ENCODE measurements at places on chromosomes 16 and 17.
A peak's percentile ranks its signal among the peaks of the same experiment; 100 is the strongest.

- DNase-seq = no peak
Observed at GRCh38 chr17:51833045-51833444, 325.5 kb downstream of the CA10 start.

DNA sequence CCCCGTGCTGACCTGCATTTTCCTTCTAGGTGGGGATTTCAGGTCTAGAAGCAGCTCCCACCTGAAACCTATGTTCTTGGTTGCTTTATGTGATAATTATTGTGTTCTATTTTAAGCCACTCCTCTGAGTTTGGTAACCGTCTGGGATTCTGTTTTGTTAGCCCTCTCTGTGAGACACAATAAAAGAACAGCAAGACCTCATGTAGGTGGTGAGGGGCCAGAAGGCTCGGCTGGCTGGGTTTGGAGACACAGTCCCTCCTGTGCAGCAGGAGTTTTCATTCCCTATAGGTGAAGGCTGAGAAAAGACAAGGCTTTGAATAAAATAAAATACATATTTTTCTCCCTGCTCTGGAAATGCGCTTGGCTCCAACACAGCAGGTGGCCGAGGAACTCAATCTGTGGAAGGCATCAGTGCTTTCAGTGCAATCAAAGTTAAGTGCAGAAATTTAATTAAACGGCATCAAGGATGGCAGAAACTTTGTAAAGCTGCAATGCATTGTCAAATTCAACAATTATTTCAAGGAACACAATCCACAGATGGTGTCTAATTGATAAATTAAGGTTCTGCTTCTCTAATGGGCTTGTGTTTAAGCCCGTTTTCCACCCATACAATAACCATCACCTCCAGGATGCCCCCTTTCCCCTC lies 107.8 kb downstream of the MSI2 start:
- no peak for DNase-seq

DNA sequence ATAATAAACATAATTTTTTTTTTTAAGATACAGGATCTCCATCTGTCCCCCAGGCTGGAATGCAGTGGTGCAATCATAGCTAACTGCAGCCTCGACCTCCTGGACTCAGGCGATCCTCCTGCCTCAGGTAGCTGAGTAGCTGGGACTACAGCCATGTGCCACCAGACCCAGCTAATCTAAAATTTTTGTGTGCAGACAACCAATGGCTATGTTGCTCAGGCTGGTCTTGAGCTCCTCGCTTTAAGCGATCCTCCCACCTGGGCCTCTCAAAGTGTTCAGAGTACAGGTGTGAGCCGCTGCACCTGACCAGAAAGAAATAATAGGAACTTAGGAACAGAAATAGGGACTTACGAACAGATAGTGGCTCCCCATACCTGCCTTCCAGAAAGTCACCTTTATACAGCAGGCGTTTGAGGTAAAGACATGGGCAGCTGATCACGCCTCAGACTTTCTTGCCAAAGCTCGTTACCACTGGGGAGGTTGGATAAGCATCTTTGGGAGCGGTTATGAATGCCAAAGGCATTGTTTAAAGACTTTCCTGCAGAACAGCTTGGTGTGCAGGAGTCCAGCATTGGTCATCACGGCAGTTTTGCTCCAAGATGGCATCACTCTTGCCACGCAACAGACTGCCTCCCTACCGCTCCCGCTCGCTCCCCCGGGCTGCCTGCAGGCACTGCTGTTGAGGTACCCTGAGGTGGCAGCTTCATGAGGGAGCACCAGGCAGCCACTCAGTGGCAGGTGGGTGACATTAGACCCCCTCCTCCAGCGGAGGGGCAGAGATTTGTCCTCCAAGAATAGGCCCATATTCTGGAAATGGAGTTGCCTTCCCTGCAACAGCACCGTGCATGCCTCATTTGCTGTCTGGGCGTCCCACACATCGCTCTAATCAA lies 13.6 kb downstream of the COX4I1 start:
- no peak for DNase-seq

- peak; percentile 81 for DNase-seq
Observed at GRCh38 chr17:78040440-78041385, 82.2 kb downstream of the TNRC6C start.

GRCh38 chr17:77437017-77437416 lies 296.2 kb downstream of the SEC14L1 start:
- DNase-seq = no peak

- DNase-seq = no peak
Observed at GRCh38 chr16:7324321-7324720, 8.3 kb upstream of the RBFOX1 start.

DNA sequence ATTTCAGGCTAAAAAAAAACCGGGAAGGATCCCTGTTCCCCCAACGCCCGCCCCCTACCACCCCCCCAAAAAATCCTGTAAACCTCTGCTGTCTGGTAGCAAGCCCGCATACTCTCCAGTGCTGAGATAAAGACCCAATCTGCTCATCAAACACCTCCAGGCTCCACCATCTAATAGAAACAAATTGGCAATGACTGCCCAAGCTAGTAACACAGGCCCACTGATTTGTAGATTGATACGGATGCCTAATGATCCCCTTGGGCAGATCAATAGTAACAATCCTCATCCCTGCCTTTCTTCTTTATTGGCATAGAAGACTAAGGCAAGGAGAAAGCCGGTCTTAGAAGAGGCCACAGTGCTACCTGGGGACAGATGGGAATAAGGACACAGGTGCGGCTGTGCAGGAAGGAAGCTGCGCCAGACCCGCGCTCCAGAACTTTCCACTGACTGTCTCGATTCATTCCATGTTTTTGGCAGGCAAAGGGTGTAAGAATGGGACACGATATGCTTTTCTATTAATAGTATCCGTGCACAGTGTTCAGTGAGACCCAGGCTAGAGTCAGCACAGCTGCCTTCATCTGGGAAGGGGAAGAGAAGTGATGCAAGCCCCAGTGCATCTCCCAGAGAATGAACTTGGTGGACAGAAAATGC lies 407.6 kb upstream of the PSMD7 start:
- no peak for DNase-seq

GRCh38 chr17:64016231-64016784 lies 4.1 kb downstream of the ICAM2 start:
- no peak for DNase-seq

- DNase-seq = no peak
Observed at GRCh38 chr16:81831722-81832126, 52.6 kb downstream of the PLCG2 start.

DNA sequence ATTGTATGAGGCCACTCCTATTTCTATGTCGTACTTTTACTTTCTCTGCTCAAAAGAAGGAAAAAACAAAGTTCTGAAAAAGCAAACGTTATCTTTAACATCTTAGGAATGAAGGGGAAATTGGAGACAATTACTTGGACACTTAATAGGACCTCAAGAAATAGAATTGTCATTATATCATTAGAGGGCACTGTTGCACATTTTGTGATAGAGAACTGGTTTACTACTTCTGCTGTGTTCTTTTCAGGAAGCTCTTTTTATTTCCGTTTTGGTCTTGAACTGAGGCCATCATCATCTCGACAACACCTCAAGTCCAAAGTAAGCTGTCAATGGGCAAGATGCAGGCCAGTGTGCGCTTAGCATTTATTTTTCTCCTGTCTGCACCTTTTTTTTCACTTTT lies 14.6 kb downstream of the COG4 start:
- DNase-seq = no peak

Data from cerebellar cortex (tissue), 1 donor.